ENCODE measurements at places on chromosomes 5 and 9. TPM values are rescaled to one million over a fixed set of nuclear protein-coding genes. Genes with fewer than 3 reads are reported as not detected.
A peak's percentile ranks its signal among the peaks of the same experiment; 100 is the strongest.

- DNase-seq: no peak
Observed at GRCh38 chr9:841371-842209, at the start of gene DMRT1. Gene DMRT1, plus strand, starts transcription at chr9:841697. Its CDS starts 142 bp downstream, at chr9:841839.

DNA sequence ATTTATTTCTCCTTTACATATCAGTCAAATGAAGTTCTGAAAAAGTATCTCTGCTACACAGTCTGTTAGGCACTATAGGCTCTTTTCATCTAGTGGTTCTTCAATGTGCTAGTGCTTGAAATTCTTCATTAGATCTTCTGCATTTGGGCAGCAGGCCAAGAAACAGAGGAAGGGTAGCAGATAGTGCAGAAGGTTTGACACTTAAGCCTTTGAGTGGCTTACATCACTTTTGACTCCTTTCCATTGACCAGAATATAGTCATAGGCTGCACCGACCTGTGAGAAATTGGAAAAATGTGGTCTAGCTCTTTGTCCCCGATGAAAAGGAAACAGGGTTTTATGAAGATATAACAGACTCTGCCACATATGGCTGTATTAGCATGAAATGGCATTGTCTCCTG, 459.5 kb upstream of the PTGER4 start:
- DNase-seq: no peak

DNA sequence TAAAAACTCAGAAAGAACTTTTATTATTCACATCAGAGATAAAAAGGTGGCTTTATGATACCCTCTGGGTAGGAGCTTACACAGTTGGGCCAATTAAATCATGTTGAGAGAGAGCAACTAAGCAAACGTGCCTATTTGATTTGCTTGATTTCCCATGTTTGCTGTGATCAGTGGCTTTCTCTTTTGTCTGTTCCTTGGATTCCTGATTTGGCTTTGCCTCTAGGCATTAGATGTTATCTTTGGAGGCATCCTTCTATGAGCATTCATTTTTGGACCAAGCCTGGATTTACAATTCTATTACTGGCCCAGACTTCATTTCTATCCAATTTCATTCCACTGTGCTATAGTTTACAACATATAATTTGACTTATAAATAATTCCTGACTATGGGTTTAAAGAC, 35.9 kb downstream of the VCAN start:
- peak; percentile 16 for DNase-seq

GRCh38 chr9:130039528-130040147, 3.4 kb downstream of the FNBP1 start:
- DNase-seq: peak; percentile 23

GRCh38 chr5:1652873-1653697, 129.3 kb upstream of the LPCAT1 start:
- no peak for DNase-seq

GRCh38 chr5:66066826-66067225, 77.3 kb upstream of the SREK1 start:
- DNase-seq: no peak

Gene GAPT
- not detected for total RNA-seq

- DNase-seq: peak; percentile 89
Observed at GRCh38 chr5:42772265-42772993, 15.8 kb downstream of the CCDC152 start.

DNA sequence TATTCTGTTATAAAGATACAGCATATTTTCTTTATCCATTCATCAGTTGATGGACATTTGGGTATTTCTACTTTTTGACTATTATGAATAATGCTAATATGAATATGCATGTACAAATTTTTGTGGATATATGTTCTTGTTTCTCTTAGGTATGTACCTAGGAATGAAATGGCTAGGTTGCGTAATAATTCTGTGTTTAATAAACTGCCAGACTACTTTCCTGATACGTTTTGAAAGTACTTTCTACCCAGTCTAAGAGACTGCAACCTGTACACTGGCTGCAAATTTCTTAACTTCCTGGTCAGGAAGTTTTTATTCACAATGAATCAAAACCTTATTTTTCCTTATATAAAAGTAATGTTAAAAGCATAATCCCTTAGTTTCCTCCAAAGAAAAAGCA, 93.9 kb upstream of the STARD4 start:
- no peak for DNase-seq

- no peak for DNase-seq
Observed at GRCh38 chr5:38554403-38554802, 2.0 kb downstream of the LIFR start.

GRCh38 chr5:87029951-87030350, 237.7 kb upstream of the RASA1 start:
- no peak for DNase-seq

DNA sequence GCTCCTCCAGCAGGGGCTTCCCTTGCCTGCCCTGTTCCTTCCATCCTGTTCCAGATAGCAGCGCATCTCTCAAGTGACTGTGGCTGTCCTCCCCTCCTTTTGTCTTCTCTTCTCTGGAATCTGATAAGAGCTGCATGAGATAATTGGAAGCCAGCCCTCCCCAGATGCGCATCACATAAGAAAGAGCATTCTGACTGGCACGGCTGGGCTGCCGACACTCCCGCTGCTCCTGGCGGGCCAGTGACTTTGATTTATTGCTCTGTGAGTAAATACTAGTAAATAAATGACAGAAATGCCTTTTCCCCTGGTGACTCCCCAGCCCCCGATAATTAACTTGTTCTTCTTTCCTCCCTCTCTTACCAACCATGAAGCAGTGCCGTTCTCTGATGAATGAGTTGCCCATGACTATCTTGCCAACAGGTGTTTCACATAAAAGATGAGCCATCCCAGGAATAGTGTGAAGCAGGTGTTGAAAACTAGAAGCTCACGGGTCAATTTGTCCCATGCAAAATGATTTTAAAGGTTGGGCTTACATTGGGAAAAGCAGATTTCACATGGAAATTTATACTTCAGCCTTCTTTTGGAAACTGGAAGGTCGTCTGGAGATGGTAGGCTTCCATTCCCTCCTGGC, 212.3 kb downstream of the ERCC6L2 start:
- DNase-seq: no peak

Gene PRR7
- total RNA-seq: 8.8 TPM

DNA sequence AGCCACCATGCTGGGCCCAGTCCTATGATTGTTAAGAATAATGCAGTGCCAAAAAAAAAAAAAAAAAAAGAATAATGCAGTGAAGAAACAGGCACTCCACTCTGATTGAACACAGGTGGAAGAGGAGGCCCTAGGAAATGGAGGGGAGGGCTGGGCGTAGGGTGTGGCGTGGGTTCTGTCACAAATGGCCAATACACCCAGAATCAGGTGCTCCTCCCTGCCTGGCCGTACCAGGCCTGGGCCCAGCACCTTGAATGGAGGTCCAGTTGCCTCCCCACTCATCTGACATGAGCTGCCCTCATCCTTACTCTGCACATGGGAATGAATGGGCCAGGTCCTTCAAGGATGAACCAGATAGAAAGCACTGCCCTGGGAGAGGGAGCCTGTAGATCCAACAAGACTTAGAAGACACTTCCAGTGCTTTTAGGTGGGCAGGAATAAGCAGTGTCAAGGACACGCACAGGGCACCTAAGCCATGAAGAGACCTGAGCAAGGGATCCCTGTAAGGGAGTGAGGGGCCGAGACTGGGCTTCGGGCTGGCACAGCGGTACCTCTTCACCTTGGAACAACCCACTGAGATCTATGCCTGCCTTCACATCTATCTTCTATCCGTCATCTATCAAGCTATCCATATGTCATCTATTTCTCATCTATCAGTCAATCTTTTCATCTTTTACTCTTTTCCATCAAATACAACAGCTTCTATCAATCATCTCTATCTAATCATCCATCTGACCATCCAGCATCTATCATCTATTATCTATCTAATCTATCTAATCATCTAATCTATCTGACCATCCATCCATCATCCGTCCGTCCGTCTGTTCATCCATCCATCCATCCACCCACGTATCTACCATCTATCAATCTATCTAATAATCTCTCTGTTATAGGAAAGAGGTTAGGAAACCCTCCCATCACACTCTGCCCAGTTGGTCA, 15.9 kb downstream of the NINJ1 start:
- no peak for DNase-seq

DNA sequence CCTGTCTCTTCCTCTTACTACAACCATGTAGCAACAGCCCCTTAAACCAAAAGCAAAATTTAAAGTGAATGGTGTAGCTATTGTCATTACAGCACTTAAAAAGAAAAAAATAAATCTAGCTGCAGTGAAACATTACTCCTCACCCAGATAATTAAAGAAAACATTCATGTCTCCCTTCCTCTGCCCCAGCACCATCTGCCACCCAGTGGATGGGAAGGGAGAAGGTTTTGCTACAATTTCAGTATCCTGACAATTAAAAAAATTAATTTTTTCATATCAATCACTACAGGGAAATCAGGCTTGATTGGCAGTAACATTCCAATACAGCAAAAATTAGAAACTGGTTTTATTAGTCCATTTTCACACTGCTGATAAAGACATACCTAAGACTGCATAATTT, 147.4 kb upstream of the PUM3 start:
- peak; percentile 10 for DNase-seq

Gene HBEGF
- 0.41 TPM for total RNA-seq

DNA sequence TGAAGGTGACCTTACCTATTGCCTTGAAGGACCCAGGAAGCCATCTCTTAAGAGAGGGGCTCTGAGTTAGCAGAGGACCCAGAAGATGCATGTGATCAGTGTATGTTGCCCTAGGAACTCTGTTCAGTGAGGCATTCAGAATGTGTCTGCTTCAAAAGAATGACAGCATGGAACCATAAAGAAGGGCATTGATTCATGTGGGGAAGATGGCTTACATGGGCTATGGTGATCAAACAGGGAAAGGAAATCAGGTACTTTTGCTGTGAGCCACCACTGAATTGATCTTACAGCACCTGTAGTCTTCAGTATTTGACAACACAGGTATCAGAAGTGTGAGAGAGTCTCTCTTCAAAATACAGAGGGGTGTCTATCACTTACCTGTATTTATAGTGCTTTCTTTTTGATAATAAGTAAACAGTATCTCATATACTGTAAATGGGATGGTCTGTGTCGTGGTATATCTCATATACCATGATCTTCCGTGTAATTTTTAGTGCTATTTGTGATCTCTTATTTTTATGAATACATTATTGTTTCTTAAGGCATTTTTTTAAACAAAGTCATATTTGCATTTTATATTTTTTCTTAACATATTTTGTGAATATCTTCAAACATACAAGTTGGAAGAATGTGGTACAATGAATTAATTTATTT, 57.0 kb downstream of the FOCAD start:
- DNase-seq: no peak

Gene CKMT2
- total RNA-seq: not detected

GRCh38 chr5:177067503-177067902, 19.2 kb upstream of the FGFR4 start:
- no peak for DNase-seq

Gene RETREG1
- total RNA-seq: 0.99 TPM

DNA sequence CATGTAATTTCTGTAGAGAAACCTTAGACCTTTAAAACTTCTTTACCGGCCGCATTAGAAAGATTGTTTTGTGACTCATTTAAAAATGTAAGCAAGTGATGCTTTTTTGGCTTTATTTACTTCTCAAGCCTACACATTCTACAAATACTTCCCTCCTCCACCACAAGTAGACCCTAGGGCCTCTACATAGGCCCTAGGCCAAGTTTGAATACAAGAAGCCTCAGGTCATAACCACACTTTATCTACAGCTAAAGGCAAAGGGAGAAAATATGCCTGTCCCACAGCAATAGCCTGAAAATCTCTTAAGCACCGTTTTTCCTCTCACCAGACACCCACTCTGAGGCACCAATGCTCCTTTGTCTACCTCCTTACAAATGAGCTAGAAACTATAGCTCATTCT, 53.9 kb downstream of the CSNK1A1 start:
- DNase-seq: peak; percentile 87

DNA sequence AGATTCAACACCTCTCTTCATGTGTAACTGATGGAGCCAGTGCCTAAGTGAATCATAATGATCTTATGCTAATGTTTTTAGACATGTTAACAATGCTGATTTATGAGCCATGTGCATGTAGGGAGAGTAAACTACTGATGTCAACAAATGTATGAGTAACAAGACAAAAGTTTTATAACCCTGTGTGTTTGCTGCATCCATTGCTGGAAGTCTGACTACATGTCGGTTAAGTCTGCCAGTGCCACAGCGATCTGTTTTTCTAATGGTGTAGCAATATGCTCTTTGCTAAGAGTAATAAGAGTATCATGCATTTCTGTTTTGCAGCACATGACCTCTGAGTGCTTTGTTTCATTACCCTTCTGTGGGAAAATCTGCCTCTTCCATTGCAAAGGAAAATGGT, 26.4 kb upstream of the TMOD1 start:
- DNase-seq: no peak

DNA sequence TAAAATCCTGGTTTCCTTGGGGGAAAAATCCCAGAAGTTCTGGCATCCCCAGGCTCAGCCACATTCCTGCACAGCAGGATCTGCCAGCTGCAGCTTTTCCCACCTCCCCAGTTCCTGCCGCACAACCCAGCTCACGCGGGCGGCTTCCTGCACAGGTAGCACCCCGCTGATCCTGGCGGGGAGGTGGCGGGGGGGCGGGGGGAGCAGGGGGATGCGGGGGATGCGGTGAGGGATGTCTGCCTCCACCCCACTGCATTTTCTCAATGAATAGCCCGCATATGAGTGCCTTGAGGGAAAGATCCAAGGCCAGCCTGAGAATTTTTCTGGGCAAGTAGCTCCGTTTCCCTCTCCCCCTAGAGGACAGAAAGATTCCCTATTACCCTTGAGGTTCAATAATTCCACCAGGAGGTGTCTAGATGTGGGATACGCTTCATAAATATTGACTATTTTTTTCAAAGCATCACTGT, 21.1 kb downstream of the GFPT2 start:
- DNase-seq: peak; percentile 71

- no peak for DNase-seq
Observed at GRCh38 chr5:125575171-125575890, 828.9 kb upstream of the ZNF608 start.

DNA sequence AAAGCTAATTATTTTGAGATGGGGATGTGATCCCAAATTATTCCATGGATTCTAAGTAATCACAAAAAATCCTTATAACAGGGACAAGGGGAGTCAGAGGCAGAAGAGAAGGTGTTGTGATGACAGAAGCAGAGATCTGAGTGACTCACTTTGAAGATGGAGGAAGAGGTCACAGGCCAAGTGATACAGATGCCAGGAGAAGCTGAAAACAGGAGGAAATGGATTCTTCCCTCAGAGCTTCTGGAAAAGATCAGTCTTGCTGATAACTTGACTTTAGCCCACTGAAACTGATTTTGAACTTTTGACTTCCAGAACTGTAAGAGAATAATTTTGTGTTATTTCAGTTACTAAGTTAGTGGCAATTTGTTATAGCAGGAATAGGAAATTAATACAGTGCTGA, 105.3 kb downstream of the GCNT1 start:
- peak; percentile 28 for DNase-seq

- no peak for DNase-seq
Observed at GRCh38 chr5:18761801-18762200, 1127.5 kb downstream of the TAF11L14 start.
